Adrenal gland (tissue), 19 donors: ENCODE measurements at places on chromosomes 13 and 19. TPM values are rescaled to one million over a fixed set of nuclear protein-coding genes. Genes with fewer than 3 reads are reported as not detected.
A peak's percentile ranks its signal among the peaks of the same experiment; 100 is the strongest.

DNA sequence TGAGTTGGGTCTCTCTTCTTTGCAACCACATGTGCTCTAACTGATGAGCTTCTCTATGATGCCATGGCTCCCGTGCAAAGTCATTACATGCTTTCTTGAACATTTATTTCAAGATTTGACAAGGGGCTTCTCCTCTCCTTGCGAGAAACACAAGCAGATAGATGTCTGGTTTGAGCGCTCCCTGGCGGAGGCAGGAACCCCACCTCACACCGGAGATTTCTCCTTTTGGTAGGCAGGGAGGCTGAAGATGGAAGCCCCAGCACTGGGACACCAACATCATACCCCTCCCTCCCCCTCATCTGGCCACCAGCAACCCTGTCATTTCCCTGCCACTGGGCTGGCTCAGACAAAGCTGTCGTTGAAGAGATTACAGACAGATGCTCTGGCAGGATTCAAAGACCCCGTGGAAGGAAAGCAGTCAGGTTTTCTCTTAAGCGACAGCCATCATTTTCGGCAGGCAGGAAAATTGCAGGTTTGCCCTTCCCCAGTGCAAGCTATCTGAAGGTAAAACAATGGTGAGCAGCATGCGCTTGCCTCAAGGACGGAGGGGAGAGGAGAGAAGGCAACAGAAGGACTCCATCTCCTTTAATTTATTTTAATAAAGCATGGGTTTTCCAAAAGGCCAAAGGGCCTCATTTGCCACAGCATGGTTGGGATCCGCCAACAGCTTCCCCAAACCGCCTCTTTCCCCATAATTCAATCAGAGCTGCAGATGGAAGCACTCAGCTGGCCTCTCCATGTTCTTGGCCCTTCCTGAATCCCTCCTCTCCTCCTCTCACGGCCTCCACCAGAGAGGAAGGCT is 344.1 kb upstream of the TSHZ3 start:
- no peak for DNase-seq

GRCh38 chr19:12843999-12844732 is 5.9 kb downstream of the MAST1 start:
- no peak for DNase-seq

Gene S1PR4
- total RNA-seq, result 2.0 TPM

- peak; percentile 76 for DNase-seq
These were observed 2.3 kb upstream of the TMEM91 start for GRCh38 chr19:41373993-41374392.

DNA sequence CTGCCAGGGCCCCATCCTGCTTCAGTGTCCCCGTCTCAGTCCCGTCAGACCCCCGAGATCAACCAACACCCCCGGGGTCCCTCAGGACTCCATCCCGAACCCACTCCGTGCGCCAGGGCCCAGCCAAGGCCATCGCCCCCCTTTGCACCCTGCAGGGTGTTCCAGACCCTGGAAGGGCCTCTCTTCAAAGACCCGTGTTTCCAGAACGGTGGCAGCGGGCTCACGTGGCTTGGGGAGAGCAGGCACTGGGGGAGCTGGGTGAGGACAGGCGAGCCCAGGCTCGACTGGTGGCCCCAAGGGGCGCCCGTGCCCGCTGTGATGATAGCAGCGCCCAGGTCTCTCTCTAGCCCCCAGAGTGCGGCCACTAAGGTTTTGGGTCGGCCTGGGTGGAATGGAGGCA is 1.4 kb downstream of the KASH5 start:
- no peak for DNase-seq

GRCh38 chr13:28421676-28422410 is 73.1 kb downstream of the FLT1 start:
- no peak for DNase-seq

- DNase-seq, result no peak
These were observed 22.8 kb downstream of the ERICH6B start for GRCh38 chr13:45592758-45593157.

Gene ZNF536
- total RNA-seq, result 6.2 TPM

Gene DNAJC3
- total RNA-seq, result 47.2 TPM

Gene FUZ
- 72.5 TPM for total RNA-seq

Gene CGB5
- total RNA-seq, result not detected

Gene AZU1
- total RNA-seq, result not detected

DNA sequence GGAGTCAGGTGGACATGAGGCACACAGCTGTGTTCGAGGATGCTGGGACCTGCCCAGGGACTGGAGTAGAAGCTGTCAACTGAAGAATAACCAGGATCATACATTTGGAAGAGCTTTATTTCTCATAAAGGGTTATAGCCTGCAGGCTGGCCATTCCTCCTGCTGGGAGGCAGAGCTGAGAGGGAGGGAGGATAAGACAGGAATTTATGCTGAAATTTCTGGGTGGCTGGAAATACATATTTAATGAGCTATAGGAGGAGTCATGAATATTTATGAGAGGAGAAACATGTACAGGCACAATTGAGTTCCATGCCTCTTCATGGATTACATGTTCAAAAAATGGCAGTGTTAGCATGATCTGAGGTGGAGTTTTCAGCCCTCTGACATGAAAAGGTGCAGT is 151.9 kb downstream of the SHISA2 start:
- no peak for DNase-seq

- no peak for DNase-seq
These were observed 7.8 kb downstream of the LRCH1 start for GRCh38 chr13:46560778-46561177.

DNA sequence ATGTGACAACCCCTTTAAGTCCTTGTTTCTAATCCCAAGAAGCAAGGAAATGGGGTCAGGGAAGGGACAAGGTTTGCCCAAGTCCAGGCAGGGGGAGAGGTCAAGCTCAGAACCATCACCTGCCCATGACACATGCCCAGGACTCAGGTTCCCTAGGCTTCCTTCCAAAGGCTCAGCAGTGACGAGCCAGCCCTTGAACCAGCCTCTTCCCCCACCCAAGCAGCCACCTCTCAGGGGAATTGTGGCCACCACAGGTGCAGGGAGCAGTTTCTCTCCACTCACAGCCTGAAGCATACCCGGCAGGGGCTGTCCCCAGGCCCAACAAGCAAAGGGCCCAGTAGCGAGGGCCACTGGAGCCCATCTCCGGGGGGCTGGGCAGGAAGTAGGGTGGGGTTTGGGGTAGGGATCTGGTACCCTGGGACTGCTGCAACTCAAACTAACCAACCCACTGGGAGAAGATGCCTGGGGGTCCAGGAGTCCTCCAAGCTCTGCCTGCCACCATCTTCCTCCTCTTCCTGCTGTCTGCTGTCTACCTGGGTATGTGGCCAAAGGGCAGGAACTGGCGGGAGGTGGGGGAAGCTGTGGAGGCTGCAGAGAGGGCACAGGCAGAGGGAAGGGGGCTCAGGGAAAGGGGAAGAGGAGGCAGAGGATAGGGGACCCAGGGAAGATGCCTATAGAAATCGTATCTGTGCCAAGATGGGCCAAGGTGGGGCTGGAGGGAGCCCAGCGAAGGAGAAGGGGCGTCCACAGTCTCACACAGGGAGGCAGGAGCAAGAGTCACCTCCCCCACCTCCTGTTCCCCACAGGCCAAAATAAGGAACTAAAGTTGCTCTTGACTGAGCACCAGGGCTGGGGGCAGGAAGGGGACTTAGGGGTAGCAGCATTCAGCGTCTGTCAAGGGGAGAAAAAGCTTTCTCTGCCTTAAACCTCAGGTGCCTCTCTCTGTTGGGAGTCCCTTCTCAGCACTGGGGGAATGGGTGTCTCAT is at the start of gene CD79A:
TSS of gene CD79A (plus strand) at position 433 of the 986 bp plus-strand sequence. CDS start at position 459, 26 bp downstream.
- DNase-seq, result no peak

DNA sequence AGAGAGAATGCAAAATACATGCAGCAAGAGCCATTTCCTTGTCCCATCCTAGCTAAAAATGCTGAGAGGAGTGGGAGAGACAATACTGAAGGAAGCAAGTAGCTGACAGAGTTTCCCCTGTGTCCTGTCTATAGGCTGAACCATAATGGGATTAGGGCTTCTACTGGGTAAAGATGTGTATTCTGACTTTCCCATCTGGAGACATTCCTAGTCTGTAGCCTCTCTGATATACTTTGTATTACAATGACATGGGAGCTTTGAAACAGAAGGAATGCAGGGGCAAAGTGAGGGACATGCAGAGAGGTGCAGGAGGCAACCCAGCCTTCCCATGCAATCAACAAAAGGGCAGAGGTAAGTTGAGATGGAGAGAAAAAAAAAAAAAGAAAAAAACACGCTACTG is 10.5 kb upstream of the GPC6 start:
- DNase-seq, result no peak

DNA sequence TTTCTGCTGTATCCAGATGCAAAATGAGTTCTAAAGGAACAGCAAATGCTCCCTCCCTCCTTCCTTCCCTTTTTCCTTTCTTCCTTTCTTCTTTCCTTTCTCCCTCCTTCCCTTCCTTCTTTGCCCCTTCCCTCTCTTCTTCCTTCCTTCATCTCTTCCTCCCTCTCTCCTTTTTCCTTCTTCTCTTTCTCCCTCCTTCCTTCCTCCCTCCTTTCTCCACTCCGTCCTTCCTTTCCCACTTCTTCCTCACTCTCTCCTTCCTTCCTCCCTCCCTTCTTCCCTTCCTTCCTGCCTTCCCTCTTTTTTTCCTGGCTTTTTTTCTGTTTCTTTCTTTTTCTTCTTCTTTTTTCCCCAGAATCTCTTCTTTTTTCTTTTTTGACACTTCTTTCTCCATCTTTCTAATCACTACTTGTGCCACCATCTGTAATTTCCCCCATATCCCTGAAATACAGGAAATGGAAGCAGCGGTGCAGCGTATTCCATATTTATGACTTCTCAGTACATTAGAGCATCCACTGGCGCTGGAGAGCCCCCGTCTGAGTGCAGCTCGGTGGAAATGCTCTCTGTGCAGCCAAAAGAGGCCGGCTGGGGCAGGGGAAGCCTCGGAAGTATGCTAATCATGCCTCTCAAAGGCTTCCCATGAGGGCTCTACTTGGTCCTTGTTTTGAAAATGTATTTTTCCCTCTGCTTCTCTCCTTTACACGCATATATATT is 275.6 kb downstream of the TSHZ3 start:
- DNase-seq, result no peak

DNA sequence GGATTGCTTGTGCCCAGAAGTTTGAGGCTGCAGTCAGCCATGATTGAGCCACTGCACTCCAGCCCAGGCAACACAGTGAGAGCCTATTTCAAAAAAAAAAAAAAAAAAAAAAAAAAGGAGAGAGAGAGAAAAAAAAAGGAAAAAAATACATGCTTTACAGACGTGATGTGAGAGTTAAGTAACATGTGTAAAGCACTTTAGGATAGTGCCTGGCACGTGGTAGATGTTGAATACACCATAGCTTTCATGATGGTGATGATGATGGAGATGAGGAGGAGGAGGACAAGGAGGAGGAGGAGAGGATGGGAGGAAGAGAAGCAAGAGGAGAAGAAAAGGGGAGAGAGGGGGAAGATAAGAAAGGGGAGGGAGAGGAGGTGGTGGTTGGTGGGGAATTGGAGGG is 15.1 kb upstream of the RUBCNL start:
- DNase-seq, result no peak

Gene DYRK1B
- total RNA-seq, result 51.0 TPM

Gene STOML3
- total RNA-seq, result not detected

- no peak for DNase-seq
These were observed 14.2 kb upstream of the IL17D start for GRCh38 chr13:20689291-20689690.

DNA sequence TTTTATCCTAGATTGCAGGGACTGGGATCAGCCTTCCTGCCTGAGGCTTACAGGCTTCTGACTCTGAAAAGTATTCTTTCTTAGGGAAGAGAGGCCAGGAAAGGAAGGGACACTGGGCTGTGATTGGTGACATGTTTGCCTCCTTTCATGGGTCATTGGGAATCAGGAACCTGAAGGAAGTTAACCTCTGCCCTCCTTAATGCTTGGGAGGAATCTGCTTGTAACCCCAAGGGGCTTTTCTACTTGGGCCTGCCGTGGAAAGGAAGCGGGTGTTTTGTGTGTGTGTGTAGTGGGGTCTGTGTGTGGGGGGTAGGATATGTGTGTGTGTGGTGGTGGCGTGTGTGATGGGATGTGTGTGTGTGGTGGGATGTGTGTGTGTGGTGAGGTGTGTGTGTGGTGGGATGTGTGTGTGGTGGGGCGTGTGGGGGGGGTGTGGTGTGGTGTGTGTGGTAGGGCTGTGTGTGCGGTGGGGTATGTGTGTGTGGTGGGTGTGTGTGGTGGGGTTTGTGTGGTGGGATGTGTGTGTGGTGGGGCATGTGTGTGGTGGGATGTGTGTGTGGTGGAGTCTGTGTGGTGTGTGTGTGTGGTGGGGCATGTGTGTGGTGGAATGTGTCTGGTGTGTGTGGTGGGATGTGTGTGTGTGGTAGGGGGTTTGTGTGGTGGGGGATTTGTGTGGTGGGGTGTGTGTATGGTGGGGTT is 41.3 kb upstream of the NPAS1 start:
- no peak for DNase-seq

Gene PCSK4
- total RNA-seq, result 5.2 TPM

DNA sequence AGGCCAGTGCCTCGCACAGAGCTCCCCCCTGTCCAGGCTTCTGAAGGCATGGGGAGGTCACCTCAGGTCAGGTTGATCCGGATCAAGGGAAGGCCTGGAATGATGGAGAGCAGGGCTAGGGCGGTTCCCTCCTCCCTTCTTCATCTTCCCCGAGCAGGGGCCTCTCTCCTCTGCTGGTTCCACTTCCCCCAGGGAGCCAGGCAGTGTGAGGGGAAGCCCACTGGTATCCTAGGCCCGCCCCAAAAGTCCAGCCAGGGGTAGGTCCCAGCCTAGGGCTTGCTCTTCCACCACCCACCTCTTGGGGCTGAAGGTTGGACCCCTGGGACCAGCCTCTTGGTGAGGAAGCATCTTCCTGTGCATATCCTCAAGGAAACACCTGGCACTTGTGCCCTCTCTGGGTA is 16.4 kb upstream of the PRR19 start:
- peak; percentile 27 for DNase-seq

DNA sequence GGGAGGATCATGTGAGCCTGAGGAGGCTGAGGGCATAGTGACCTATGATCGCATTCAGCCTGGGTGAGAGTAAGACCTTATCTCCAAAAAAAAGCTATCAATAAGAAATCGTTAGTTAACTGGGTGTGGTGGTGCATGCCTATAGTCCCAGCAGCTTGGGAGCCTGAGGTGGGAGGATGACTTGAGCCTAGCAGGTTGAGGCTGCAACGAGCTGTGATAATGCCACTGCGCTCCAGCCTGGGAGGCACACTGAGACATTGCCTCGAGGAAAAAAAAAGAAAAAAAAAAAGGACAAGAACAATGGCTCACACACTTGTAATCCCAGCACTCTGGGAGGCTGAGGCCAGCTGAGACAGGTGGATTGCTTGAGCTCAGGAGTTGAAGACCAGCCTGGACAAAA is 16.2 kb downstream of the PSPC1 start:
- no peak for DNase-seq

Gene TSHZ3
- total RNA-seq, result 2.6 TPM

Gene GFY
- total RNA-seq, result not detected

GRCh38 chr19:5697022-5697889 is 7.2 kb downstream of the RPL36 start:
- peak; percentile 71 for DNase-seq

- DNase-seq, result no peak
These were observed 160.4 kb downstream of the PCDH20 start for GRCh38 chr13:61255040-61255796.

Gene KLK3
- total RNA-seq, result 4.8 TPM

DNA sequence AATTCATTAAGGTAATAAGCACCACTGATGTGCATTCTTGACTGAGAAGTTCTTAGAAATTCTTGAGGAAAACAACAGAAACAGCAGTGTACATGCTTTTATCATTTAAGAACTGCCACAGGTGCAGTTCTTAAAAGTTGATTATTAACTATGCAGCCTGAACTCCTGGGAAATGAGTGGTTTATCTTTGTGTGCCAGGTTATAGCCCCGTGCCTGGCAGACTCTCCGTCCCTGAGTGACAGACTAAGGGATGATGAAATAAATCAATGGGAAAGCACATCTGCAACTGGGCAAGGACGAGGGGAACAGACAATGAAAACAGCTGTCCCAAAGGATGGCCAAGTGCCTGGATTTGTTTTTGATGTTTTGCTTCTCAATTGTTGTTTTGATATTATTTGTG is 84.4 kb upstream of the SPATA13 start:
- no peak for DNase-seq
